ENCODE measurements at places on chromosomes 12 and 14. TPM values are rescaled to one million over a fixed set of nuclear protein-coding genes. Genes with fewer than 3 reads are reported as not detected.
A peak's percentile ranks its signal among the peaks of the same experiment; 100 is the strongest.

AQP5 gene
- 1.0 TPM for total RNA-seq

PTPRB gene
- 32.0 TPM for total RNA-seq

GPR135 gene
- total RNA-seq, result 2.3 TPM

ESPL1 gene
- total RNA-seq, result 0.66 TPM

KRT6C gene
- not detected for total RNA-seq

TMEM119 gene
- total RNA-seq, result 0.85 TPM

NGB gene
- not detected for total RNA-seq

DNA sequence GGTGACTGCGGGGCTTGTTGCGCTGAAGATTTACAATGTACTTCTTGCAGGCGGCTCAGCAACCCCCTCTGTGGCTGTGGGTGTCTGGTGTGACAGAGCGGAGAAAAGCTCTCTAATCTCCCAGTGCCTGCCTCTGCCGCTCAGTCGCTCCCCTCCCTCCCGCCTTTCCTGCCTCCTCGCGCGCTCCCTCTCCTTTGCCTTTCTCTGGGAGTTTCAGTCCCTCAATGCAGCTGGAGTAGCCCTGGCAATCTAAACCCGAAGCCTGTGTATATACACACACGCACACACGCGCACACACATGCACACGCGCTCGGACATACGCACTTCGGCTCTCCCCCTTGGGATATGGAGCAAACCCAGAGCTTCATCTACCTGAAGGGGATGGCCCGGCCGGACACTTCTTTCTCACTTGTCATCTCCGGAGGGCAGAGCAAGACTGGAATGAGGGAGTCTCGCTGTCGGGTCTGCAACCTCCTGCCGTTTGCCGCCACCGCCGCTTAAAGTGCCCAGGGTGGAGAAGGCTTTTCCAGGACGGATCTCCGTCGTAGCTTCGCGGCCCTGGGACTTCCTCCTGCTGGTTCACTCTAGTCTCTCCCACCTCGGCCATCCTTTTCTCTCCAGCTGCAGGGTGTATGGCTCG, 599 bp upstream of the TRHDE start:
- H3K4me3 ChIP-seq, result peak overlapping the region; percentile 33
- no peaks in the 10 kb centered on the region for H3K36me3 ChIP-seq
- no peaks in the 10 kb centered on the region for H3K4me1 ChIP-seq
- DNase-seq, result no peak
- peaks cover 14% of the 10 kb centered on the region for H3K27me3 ChIP-seq
- no peak overlapping the region for H3K27ac ChIP-seq

DNA sequence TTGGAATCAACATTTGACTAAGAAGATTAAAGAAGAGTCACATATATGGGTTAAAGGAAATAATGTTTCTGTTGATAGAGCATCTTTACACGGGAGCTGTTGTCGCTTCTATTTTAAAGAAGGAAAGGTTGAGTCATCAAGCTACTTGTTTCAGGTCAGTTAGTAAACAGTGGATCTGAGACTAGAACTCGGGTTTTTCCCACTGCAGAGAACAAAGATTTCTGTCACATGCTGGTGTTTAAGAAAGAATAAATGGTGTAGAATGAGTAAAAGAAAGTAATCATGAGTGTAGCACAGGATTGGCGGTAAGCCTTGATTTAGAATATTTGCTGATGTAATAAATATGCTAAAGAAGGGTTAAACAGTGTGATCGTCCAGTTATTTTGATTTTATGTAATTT, 455.5 kb downstream of the AEBP2 start:
- no peaks in the 10 kb centered on the region for H3K36me3 ChIP-seq
- H3K4me1 ChIP-seq, result peaks cover 25% of the 10 kb centered on the region
- no peaks in the 10 kb centered on the region for H3K27me3 ChIP-seq
- peak overlapping the region; percentile 68 for H3K27ac ChIP-seq

- DNase-seq, result no peak
- H3K4me1 ChIP-seq, result peaks cover 3% of the 10 kb centered on the region
- no peak overlapping the region for H3K4me3 ChIP-seq
- peaks cover 29% of the 10 kb centered on the region for H3K27me3 ChIP-seq
Measured at GRCh38 chr12:30928356-30929244, 2.1 kb downstream of the TSPAN11 start.

- no peak for DNase-seq
- peaks cover 16% of the 10 kb centered on the region for H3K4me1 ChIP-seq
- no peak overlapping the region for H3K27ac ChIP-seq
- H3K36me3 ChIP-seq, result no peaks in the 10 kb centered on the region
- no peak overlapping the region for H3K4me3 ChIP-seq
- no peaks in the 10 kb centered on the region for H3K27me3 ChIP-seq
Measured at GRCh38 chr12:121300083-121300819, 3.7 kb upstream of the CAMKK2 start.

GRCh38 chr14:72097173-72097783, 165.0 kb downstream of the RGS6 start:
- no peak for DNase-seq
- peaks cover 17% of the 10 kb centered on the region for H3K4me1 ChIP-seq
- no peak overlapping the region for H3K4me3 ChIP-seq
- H3K36me3 ChIP-seq, result no peaks in the 10 kb centered on the region

- no peak for DNase-seq
- H3K4me3 ChIP-seq, result no peak overlapping the region
- no peaks in the 10 kb centered on the region for H3K27me3 ChIP-seq
- peaks cover 33% of the 10 kb centered on the region for H3K36me3 ChIP-seq
- peaks cover 11% of the 10 kb centered on the region for H3K4me1 ChIP-seq
Measured at GRCh38 chr14:64801800-64802199, 77.9 kb downstream of the SPTB start.

GRCh38 chr12:94980577-94980976, 22.9 kb downstream of the NDUFA12 start:
- no peak overlapping the region for H3K27ac ChIP-seq
- no peak overlapping the region for H3K4me3 ChIP-seq
- DNase-seq, result no peak
- no peaks in the 10 kb centered on the region for H3K27me3 ChIP-seq
- peaks cover 19% of the 10 kb centered on the region for H3K36me3 ChIP-seq

GRCh38 chr14:88866305-88866704, 41.9 kb downstream of the TTC8 start:
- no peaks in the 10 kb centered on the region for H3K4me1 ChIP-seq
- no peaks in the 10 kb centered on the region for H3K36me3 ChIP-seq
- H3K27ac ChIP-seq, result no peak overlapping the region

- no peak overlapping the region for H3K4me3 ChIP-seq
- H3K4me1 ChIP-seq, result peaks cover 5% of the 10 kb centered on the region
- DNase-seq, result no peak
- no peaks in the 10 kb centered on the region for H3K27me3 ChIP-seq
- H3K36me3 ChIP-seq, result no peaks in the 10 kb centered on the region
Measured at GRCh38 chr12:46958053-46958452, 121.4 kb upstream of the PCED1B start.

DNA sequence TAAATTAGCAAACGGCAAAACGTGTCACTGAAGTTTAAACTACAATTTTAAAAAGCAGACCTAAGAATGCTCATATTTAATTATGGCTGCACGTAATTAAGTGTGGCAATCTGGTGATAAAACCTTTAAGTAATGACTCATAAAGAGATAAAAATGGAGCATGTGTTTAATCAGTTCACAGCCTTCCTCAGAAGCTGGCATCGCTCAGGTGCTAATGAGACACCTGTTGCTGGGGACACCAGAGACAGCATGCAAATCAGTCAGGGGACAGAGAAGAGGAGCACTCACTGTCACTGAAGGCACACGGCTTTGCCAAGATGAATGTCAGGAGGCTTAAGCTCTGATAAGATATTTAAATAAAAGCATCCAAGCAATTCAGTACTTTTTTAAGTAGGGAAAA, 840.3 kb downstream of the GALC start:
- no peaks in the 10 kb centered on the region for H3K36me3 ChIP-seq
- H3K4me1 ChIP-seq, result no peaks in the 10 kb centered on the region
- no peak for DNase-seq
- no peaks in the 10 kb centered on the region for H3K27me3 ChIP-seq

DNA sequence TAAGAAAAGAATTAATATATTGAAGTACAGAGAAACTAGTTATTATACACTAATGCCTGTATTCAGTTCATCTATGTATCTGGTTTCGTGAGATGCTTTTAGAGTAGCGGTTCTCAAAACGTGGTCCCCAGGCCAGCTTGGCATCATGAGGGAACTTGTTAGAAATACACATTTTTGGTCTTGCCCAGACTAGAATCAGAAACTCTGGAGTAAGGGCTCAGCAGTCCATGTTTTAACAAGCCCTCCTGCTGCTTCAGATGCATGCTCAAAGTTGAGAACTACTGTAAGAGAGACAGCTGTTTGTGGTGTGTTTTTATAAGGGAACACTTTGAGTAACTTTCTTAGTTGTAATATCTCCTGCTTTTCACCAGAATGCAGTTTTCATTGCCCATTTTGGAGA, 18.1 kb downstream of the GPATCH2L start:
- no peak overlapping the region for H3K4me3 ChIP-seq
- H3K27ac ChIP-seq, result no peak overlapping the region
- no peaks in the 10 kb centered on the region for H3K27me3 ChIP-seq
- no peaks in the 10 kb centered on the region for H3K4me1 ChIP-seq
- H3K36me3 ChIP-seq, result peaks cover 81% of the 10 kb centered on the region

DNA sequence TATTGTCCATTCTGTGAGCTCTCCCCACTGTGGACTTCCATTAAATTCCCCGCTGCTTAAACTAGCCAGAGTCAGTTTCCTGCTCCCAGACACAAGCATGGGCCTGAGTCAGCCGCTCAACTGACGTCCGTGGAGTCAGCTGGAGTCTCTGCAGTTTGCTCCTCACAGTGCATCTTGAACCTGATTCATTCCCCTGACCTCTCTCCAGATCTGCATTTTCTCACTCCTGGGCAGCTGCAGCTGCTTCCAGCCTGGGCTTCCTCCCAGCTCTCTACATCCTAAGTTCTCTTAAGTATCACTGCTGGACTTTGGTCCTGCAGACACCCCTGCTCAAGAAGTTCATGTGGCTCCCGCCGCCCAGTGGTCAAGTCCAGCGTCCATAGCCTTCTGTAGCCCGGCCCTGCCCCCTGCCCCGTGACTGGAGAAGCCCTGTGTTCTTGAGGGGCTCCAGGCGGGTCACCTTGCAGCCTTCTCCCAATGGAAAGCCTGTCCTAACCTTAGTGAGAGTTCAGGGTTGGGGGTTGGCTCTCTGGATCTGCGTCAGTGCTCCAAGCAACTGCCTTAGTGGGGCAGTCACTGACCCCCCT, 20.0 kb downstream of the NFKBIA start:
- H3K4me3 ChIP-seq, result no peak overlapping the region
- H3K27ac ChIP-seq, result peak overlapping the region; percentile 88
- H3K4me1 ChIP-seq, result peaks cover 29% of the 10 kb centered on the region
- DNase-seq, result peak; percentile 62
- no peaks in the 10 kb centered on the region for H3K27me3 ChIP-seq

DNA sequence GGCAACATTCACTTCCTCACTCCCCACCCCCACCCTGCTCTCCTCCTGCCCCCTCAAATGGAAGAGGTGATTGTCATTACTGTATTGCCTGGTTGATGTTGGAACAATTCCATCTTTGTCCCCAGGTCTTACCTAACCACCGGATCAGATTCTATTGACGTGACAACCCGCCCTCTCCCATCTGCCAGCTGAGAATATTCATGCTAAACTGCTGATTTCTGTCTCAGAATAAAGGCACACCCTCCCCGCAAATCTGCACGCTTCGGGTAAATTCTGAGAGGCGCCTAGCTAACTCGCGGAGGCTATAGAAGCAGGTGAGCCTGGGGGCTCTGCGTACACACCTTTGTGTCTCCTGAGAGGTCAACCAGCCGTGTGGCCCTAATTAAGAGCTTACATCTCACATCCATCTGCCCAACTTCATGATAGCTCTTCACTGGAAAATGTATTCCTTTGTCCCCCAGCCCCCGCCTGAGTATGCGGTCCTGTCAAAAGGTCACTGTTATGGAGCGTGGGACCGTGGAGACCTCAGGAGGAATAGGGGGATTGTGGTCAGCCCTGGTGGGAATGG, 1054.3 kb downstream of the VRK1 start:
- H3K4me1 ChIP-seq, result no peaks in the 10 kb centered on the region
- DNase-seq, result no peak
- no peak overlapping the region for H3K27ac ChIP-seq

DNA sequence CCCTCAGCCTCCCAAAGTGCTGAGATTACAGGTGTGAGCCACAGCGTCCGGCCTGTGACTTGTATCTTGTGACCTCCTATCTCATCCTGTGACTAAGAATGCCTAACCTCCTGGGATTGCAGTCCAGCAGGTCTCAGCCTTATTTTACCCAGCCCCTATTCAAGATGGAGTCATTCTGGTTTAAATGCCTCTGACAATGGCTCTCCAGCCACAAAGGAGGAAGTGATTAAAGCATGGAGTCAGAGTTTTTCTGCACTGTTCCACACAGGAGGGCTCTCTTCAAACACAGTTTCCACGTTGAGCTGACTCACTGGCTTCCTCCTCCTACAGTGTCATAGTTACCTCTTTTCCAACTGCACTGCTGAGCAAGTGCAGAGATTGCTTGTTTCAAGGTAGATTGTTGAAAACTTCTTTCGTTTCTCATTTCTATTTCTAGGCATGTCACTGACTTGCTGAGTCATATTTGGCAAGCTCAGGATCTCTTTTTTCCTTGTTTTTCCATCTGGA, 383.8 kb downstream of the PCNX1 start:
- H3K36me3 ChIP-seq, result no peaks in the 10 kb centered on the region
- DNase-seq, result no peak
- no peaks in the 10 kb centered on the region for H3K27me3 ChIP-seq
- no peaks in the 10 kb centered on the region for H3K4me1 ChIP-seq
- H3K4me3 ChIP-seq, result no peak overlapping the region

- H3K36me3 ChIP-seq, result no peaks in the 10 kb centered on the region
- DNase-seq, result peak; percentile 74
- H3K4me3 ChIP-seq, result peak within 1 kb of the TSS; percentile 89
- H3K27ac ChIP-seq, result peak within 1 kb of the TSS; percentile 89
- H3K27me3 ChIP-seq, result no peaks in the 10 kb centered on the region
- peaks cover 24% of the 10 kb centered on the region for H3K4me1 ChIP-seq
Measured at GRCh38 chr14:76761136-76761959, at the start of gene VASH1. VASH1 (plus strand) TSS chr14:76761468; CDS start chr14:76762822, 1,354 bp downstream.

GRCh38 chr12:122004633-122005071, 17.0 kb upstream of the BCL7A start:
- peaks cover 20% of the 10 kb centered on the region for H3K4me1 ChIP-seq
- H3K36me3 ChIP-seq, result no peaks in the 10 kb centered on the region
- no peak overlapping the region for H3K4me3 ChIP-seq
- no peak for DNase-seq
- peak overlapping the region; percentile 50 for H3K27ac ChIP-seq

GRCh38 chr12:87801860-87802720, 227.1 kb downstream of the C12orf50 start:
- H3K4me1 ChIP-seq, result no peaks in the 10 kb centered on the region
- H3K27ac ChIP-seq, result no peak overlapping the region
- no peak for DNase-seq
- H3K27me3 ChIP-seq, result no peaks in the 10 kb centered on the region
